ENCODE measurements at places on chromosomes 16 and 17. TPM values are rescaled to one million over a fixed set of nuclear protein-coding genes. Genes with fewer than 3 reads are reported as not detected.

The C16orf96 gene
- 0.19 TPM for total RNA-seq

DNA sequence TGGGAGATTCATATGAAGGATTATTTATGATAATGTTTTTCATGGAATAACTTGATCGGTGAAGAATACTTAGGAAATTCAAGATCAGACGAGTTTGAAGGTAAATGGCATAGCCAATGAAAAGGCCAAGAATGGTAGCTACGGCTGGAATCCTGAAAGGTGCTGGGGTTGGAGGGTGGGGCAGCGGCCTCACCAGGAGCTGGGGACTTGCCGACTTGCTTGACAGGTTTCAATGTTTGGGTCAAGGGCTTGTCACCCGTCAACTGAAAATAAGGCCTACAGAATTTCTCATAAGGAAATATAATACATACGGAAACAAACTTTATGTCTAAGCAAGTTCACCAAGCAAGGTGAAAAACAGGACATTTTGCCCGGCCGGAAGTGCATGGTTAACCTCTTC is 9.9 kb downstream of the CRYM start:
- no peak for DNase-seq

DNA sequence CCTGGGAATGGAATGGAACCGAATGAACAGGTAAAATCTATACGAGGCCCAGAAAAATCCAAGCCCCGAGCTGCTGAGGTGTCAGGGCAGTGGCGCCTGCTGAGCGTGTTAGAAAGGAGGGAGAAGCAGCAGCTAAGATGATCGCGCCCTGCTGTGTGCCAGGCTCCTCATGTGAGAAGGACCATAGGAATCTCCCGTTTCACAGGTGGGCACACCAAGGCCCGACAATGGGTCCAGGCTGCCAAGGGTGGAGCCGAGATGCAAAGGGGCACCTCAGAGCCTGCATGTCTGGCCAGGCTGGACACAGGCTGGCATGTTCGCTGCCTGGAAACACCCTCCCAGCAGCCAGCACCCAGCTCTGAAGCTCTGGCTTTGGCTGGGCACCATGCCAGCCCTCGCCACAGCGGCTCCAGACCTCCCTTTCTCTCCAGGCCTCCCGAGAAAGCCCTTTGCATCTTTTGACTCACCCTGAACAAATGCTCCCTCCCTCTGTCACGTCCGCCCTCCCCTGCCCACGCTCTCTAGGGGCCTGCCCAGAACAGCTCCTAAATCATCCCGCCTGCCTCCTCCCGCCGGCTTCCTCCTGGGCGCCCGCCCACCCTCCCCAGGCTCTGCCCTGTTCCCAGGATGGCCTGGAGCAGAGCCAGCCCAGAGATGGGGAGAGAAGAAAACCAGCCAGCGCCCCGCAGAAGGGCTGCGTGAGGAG is 217.8 kb upstream of the GSE1 start:
- peak; percentile 31 for DNase-seq

The FBXW10 gene
- not detected for total RNA-seq

DNA sequence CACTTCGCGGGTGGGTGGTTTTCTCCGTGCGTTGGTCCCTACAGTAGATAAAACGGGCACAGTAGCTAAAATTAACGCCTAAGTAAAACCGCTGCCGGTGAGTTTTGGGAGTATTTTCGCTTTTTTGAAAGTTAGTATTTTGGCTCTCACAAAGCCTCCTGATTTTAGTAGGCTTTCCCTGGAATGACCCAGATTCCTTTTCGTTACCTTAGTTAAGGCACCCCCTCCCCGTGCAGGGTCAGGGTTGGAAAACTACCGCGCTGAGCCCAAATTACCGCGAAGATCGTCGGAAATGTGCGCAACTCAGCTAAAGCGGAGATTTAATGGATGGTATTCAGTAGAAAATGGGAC is 28.3 kb upstream of the ST6GALNAC1 start:
- DNase-seq, result no peak

The SCNN1B gene
- not detected for total RNA-seq

All from activated naive CD4-positive, alpha-beta T cell treated with anti-CD3 and anti-CD28 coated beads, Interleukin-2, amount 50 U/mL, for 72 hours (primary cell).